SIG-M5 (cell line): ENCODE measurements at places on chromosomes 7 and 10.

DNA sequence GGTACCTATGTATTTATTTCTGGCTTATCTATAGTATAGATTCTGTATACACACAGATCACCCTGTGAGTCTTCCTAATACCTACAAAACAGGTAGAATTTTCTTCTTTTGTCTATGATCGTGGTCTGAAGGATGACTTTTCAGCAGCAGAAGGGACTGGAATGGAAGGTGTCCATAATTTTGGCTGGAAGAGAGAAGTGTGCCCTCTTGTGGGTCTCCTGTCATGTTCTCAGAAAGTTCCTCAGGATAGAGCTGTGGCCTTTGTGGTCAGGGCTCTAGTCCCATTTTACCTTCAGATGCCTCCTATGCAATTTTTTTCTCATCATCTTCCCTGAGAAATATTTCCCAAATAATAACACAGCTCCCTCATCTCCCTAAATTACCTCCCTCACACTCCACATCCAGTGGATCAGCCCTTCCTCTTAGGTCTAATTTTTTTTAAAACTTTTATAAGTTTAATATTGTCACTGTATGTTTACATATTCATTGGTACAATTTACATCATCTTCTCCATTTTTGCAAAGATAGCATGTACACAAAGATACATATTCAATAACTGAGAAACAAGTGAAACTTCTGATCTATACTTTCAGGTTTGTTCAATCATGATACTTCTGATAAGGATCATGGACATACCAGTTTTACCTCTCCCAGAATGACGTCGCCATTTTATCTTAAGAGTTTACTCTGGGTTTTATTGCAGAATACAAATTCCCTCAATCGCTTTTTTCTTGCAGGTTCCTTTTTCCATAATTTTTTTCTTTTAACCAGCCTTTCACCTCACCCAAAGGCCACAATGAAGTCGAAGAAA is 112.7 kb downstream of the REEP3 start:
- DNase-seq: no peak

DNA sequence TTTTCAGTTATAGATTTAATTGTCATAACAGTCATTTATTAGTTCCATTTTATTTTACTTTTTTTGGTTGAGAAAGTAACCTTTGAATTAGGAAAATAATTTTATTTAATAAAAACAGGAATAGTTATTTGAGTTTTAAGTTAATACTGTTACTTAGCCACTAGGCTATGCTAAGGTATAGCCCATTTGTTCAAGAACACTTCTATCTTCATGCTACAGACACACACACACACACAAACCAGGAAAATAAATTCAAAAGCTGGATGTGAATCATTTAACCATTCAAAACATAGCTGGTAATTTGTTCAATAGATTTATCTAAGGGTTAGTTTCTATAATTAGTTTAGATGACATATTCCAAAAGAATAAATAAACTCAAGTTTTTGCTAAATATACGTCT is 148.4 kb downstream of the RNF133 start:
- DNase-seq: no peak

DNA sequence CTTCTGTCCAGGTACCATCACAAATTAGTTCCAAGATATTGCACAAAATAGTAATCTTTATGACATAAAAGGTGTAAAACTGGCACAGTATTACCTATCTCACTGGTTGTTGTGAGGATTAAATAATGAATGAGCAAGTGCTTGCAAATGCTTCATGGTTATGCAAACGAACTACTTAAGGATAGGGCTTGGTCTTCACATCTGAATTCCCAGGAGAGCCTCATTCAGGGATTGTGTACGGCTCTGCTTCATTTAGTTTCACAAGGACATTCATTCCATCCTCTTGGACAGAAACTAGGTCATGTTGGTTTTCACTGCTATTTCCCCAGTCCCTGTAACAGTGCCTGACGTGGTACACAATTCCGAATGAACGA is 12.1 kb downstream of the ABCA13 start:
- DNase-seq: no peak

DNA sequence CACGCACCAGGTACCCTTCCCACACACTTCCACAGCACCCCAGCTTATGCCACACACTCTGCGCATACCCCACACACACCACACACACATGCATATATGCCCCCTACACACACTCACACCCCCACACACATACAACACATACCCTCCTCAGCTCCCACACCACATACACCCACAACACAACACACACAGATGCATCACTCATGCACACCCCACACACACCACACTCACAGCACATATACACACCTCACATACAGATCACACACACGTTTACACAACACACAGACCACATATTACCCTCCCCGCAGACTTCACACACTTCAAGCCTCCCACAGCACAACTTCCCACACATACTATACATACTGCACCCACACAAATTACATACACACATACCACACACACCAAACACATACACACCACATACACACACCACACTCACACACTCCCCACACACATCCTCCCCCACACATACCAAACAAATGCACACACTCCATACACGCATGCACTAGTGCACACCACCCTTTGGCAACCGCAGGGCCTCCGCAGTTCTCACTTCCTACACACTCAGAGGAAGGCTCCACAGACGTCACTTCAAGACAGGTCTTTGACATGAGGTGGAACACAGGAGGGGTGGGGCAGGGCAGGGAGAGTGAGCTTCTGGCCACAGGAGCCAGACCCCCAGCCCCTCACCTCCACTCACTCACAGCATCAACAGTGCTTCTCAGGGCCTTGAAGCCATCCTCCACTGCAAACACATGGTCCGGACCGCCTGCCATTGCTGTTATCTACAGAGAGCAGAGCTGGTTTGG is 18.5 kb upstream of the ANTXRL start:
- DNase-seq: no peak

GRCh38 chr7:55992346-55992745 is 28.0 kb downstream of the NIPSNAP2 start:
- no peak for DNase-seq

- DNase-seq: no peak
Measured at GRCh38 chr7:3436746-3437145, 135.7 kb downstream of the SDK1 start.

GRCh38 chr10:20494474-20494873 is 402.6 kb downstream of the NEBL start:
- DNase-seq: no peak

GRCh38 chr10:29203432-29203831 is 85.4 kb upstream of the LYZL1 start:
- DNase-seq: no peak

DNA sequence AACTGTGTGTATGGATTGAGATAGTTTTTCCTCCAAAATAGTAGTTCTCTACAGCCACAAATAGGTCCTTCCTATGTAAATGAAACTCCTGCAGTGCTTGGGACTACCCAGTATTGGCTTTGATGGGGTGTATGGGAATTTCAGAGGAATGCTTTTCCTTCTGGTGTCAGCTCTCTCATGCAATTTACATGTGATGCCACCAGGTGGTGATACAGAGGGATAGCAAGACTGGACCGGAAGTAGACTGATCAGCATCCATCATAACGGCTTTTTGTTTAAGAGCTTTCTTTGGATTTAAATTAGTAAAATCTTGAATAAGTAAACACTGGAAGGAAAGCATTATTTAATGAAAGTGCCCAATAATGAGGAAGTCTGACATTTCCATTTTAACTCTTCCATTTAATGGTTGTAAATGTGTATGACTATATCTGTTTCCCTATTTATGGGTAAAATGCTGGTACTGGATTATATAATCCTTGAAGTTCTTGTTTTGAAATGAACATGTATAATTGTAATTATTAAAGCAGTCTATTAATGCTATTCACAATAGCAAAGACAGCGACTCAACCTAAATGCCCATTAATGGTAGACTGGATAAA is 22.7 kb downstream of the DYNC1I1 start:
- DNase-seq: no peak

DNA sequence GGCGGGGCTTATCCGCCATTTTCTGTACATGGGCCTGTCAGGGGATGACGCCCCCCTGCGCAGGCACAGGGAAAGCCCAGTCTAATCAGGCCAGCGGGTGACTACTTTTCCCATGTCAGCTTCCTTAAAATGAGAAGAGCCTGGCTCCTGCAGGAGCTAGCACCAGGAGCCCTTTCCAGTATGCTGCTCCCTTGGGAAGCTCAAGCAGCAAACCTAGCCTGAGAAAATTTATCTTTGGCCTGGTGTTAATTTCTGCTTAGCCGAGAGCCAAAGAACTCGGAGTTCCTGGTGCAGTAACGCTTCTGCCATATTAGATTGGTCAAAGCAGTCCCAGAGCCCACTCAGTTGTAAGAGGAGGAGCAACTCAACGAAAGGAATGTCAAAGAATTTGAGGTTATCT is 239.0 kb upstream of the PHYHIPL start:
- no peak for DNase-seq
